RWPE1 (cell line): ENCODE measurements at places on chromosomes 7 and 10.

GRCh38 chr7:16421333-16422102, at the start of gene CRPPA:
Gene CRPPA (minus strand): TSS chr7:16421538. CDS start chr7:16421322, 216 bp downstream.
- peak; percentile 74 for DNase-seq

DNA sequence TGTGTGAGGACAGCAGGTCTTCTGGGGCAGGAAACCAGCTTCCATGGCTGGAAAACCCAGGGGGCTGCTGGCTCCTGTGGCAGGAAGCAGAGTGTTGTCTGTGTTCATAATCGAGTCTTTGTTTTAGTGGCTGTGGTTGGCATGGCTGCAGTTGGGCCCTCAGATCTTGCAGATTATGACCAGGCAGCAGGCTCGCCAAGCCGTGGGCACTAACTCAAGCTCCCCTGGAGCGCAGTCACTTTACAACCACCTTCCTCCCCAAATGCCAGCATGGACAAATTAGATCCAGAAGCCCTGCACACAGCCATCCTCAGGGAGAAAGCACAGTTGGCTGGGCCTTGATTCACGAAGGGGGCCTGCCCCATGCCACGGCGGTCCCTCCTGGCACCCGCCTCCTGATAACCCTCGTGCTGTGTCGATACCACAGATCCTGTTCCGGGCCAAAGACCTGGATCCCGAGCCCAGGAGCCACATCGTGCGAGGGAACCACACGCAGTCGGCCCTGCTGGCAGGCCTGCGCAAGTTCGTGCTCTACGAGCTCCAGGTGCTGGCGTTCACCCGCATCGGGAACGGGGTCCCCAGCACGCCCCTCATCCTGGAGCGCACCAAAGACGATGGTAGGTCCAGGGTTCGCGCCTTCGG, 552.5 kb upstream of the FOXK1 start:
- no peak for DNase-seq

GRCh38 chr10:100174699-100175677, 10.8 kb downstream of the ERLIN1 start:
- DNase-seq, result no peak

DNA sequence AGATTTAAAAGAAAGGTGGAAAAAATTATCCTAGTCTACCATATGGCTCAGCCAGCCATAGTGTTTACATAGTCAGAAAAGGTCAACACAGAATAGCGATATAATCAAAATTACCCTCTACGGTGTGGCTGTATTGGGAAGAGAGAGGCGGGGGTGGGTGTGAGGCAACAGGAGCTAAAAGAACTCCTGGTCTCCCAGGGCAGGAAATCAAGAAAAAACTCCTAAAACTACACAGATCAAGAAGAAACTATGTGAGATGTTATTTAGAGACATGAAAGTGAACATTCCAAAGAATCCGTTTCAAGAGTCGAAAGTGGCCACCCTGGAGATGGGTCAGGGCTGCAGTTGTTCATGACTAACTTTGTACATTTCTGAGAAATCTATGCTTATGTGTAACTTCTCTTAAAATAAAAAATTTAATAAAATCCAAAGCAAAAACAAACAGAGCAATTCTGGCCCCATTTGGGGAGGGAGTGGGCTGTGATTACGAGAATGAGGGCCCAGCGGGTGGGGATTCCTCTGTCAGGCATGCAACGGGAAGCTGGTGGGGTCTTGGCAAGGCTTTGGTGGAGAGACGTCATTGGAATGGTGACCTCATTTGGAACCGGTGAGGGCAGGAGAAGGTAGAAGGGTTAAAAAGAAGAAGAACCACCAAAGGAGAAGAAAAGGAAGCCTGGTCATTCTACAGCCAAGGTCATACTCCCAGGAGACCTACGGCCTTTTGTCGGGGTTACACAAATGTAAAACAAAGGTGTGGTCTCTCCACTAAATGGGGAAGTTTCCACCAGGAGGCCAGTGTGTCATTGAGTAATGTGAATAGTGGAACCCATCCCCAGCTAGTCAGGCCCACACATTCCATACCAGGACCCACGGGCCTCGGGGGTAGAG, 71.2 kb upstream of the DUSP5 start:
- DNase-seq, result no peak

GRCh38 chr7:5636914-5637313, 144.5 kb downstream of the RNF216 start:
- DNase-seq, result peak; percentile 63

DNA sequence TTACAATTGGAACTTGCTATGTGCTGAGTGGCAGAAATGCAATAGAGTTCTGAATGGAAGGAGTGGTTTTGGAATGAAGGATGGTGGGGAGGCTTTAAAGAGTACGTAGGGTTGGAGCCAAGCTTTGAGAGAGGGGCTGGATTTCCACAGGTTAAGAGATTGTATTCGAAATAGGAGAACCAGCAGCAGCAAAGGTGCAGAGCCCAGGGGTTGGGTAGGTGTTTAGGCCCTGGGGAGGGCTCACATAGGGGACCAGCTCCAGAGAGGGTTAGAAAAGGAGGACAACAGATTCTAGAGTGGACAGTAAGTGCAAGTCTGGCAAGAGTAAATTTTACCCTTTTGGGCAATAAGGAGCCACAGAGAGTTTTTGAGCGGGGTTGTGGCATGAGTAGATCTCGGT, 297.2 kb downstream of the RPS24 start:
- DNase-seq, result no peak

DNA sequence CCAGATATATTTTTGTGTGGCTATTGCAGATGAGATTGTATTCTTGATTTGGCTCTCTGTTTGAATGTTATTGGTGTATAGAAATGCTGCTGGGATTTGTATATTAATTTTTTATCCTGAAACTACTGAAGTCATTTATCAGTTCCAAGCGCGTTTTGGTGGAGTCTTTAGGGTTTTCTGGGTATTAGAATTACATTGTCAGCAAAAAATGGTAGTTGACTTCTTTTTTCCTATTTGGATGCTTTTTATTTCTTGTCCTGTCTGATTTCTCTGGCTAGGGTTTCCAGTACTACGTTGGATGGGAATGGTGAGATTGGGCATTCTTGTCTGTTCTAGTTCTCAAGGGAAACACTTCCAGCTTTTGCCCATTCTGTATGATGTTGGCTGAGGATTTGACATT, 415.5 kb upstream of the CHRM2 start:
- no peak for DNase-seq

- DNase-seq, result no peak
Observed at GRCh38 chr7:130324306-130324943, 20.2 kb upstream of the CPA5 start.

- no peak for DNase-seq
Observed at GRCh38 chr10:132514821-132515520, 22.6 kb upstream of the INPP5A start.

GRCh38 chr7:80721883-80722615, 83.6 kb downstream of the CD36 start:
- peak; percentile 70 for DNase-seq

GRCh38 chr10:80173466-80173865, 31.9 kb downstream of the ANXA11 start:
- no peak for DNase-seq

DNA sequence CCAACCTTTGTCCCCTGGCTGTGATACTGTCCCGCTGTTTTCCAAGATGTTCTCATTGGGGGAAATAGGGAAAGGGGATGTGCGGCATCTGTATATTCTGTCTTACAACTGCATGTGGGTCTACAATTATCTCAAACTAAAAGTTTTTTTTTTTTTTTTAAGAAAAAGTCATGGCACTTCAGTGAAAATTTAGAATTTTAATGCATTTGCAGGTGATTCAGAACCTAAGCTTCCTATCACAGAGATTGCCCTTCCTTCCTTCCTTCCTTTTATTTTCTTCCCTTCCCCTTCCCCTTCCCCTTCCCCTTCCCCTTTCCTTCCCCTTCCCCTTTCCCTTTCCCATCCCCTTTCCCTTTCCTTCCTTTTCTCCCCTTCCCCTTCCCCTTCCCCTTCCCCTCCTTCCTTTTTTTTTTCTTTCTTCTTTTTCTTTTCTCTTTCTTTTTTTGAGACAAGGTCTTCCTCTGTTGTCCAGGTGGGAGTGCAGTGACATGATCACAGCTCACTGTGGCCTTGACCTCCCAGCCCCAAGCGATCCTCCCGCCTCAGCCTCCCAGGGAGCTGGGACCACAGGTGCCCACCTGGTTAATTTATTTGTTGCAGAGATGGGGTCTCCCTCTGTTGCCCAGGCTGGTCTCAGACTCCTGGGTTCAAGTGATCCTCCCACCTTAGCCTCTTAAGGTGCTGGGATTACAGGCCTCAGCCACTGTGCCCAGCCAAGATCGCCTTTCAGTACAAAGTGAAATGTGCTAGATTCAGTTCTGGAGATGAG, 32.0 kb downstream of the JAKMIP3 start:
- DNase-seq, result no peak

DNA sequence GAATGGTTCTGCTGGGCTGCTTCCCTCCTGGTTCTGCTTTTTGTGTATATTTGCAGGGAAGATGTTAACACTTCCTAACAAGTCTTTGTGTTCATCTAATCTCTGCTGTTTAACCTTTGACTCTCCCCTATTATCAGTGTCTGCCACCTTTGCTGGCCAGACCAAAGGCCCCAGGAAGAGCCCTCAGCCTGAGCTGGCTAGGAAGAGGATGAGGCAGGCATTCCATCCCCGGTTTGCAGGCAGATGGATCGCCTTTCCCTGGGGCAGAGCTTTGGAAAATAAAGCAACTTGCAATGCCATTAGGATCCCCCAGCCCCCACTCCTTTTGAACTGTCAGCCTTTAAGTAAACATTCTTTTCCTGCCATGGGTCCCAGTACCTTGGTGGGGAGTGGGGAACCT, 19.0 kb downstream of the DPCD start:
- no peak for DNase-seq

DNA sequence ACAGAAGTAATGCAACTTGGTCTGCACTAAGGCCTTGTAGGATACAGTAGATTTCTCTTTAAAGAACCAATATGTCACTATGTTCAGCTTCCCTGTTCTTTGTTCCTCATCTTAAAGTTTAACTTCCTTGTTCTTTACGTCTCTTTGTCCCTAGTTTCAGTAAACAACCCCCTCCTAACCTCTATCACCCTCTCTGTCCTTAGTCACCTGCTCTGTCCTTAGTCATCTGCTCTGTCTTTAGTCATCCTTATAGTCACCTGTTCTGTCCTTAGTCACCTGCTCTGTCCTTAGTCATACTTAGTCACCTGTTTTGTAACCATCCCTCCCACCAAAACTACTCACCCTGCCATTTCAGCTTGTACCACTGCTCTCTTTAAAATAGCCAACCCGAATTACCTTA, 144.6 kb upstream of the TMEM106B start:
- peak; percentile 3 for DNase-seq

DNA sequence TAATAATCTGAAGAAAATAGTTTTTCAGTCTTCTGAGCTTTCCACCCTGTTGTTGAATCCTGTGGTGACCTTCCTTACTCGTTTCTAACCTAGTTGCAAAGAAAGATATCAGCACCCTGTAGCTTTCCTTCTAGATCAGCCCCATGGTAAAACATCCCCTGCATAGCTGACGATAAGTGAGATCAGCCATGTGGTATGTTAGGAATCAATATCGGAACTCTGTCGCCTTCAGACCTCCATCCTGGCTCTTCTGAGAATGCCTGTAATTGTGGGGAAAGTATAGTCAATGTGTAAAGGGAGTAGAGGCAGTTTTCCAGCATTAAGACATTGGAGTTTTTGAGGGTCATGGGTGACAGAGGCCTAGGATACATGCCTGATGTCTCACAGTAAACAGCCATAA, 151.8 kb downstream of the LRRC4 start:
- no peak for DNase-seq
